ENCODE measurements at places on chromosomes 1 and 21. TPM values are rescaled to one million over a fixed set of nuclear protein-coding genes. Genes with fewer than 3 reads are reported as not detected.

DNA sequence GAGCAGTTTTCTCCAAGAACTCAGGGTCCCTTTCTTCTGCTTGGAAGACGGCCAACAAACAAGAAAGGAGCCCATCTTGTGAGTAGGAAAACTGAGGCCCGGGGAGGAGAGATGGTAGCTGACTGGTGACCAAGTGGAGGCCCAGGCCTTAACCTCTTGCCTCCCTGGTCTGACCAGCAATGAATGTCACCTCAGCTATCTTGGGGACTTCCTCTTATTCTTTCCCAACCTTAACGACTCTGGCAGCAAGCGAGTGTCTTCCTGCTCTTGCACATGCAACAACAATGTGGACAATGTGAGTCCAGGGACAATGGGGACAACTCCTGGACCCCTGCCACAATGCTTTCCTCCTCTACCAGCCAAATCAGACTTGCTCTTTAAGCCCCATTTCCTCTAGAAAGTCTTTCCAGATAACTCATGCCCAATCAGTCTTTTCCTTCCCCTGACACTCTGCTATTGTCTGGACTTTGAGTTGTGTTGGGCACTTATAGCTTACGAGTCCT, 12.6 kb downstream of the HSPG2 start:
- peak; percentile 60 for DNase-seq

MEAF6 gene
- total RNA-seq, result 35.9 TPM

DNA sequence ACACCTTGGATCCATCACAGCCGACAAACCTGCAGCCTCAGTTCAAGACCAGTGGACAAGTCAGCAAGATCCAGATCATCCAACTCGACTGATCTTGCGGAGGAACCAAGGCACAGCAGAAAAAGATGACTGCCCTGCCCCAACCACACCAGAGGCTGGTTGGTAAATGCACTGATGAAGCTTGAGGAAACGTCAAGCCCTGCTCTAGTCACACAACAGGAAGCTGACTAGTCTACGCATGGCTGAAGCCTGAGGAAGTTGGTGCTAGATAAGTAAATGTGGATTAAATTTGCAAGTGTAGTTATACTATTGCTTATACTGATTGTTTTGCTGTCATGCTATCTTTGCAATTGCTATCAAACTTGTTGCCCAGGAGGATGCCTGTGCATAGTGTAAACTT, 89.0 kb downstream of the LIPI start:
- no peak for DNase-seq

CLCNKA gene
- total RNA-seq, result 0.19 TPM

- no peak for DNase-seq
Measured at GRCh38 chr1:226276987-226277386, 32.0 kb downstream of the LIN9 start.

RPS6KA1 gene
- total RNA-seq, result 6.9 TPM

DNA sequence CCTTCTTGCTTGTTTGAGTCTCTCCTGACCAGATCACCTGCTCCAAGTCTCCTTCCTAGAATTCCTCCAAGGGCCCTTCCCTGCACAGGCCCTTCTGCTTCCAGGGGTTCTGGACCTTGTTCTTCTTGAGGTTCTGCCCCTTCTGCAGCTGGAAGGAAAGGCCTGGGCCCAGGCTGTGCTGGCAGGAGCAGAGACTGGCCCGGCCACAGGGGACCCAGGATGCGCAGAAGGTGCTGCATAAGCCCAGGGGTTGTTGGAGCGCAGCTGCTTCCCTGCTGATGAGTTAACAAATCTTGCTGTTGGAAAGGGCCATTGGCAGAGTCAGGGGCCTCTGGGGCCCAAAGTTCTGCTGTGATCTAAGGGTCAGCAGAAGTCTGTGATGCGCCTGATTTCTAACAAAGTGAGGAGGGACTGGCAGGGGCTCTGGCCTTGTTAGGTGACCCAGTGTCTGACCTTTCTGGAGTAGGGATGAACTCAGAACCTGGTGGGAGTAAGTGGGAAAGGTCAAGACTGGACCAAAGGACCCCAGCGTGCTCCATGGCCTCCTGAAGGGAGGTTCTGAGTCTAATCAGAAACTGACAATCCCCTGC, 509.8 kb downstream of the PTPRU start:
- no peak for DNase-seq

DNA sequence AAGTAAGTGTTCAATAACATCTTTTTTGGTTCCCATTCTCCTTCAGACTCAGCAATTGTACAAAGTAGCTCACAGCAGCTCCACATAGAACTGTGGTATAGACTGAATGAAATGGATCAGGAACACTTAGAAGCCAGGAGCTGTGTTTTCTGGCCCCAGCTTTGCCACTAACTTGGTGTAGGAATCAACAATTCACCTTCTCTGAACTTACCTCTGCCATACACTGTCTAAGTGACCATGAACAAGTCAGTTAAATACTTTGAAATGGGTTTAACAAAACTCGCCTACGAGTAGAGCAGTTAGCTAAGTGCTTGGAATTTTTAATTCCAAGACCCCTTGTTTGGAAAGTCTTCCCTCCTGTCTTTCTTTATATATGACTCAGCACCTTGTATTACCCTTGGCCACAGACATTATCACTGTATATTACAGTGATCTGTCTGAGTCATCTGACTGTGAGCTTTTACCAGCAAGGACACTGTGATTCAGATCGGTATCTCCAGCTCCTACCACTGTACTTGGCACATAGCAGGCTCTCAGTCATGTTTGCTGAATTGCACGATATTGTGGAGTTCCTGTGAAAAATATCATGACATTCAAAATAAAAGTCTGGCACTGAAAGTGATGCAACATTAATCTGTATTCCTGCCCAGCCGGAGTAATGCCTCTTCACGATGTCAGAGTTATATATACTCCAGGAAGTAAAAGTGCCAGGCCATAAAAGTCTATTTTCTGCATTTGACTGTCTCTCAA, 101.7 kb upstream of the BEND5 start:
- DNase-seq, result no peak

- DNase-seq, result no peak
Measured at GRCh38 chr1:202684716-202685115, 25.5 kb downstream of the SYT2 start.

CIART gene
- 12.8 TPM for total RNA-seq

Data from Right ventricle myocardium inferior (tissue), 1 donor.